Endodermal cell (in vitro differentiated cells): ENCODE measurements at places on chromosomes 6 and 20. TPM values are rescaled to one million over a fixed set of nuclear protein-coding genes. Genes with fewer than 3 reads are reported as not detected.

NKX2-4 gene
- not detected in 3 replicates for total RNA-seq

GABBR1 gene
- 66.9 to 84.8 TPM (median 81.8 TPM) in 3 replicates for total RNA-seq

PRRT1 gene
- total RNA-seq: 1.1 to 3.0 TPM (median 2.7 TPM) in 3 replicates

CLPSL2 gene
- 1.0 and 1.1 TPM in 2 replicates for total RNA-seq

HTR1E gene
- 3.5 to 5.6 TPM (median 3.6 TPM) in 3 replicates for total RNA-seq

OVOL2 gene
- total RNA-seq: 4.8 to 18.7 TPM (median 17.0 TPM) in 3 replicates
